Stimulated activated CD8-positive, alpha-beta memory T cell treated with anti-CD3 and anti-CD28 coated beads, Interleukin-7, amount 100 ng/mL, for 1 hour (primary cell): ENCODE measurements at places on chromosomes 1 and 21.

DNA sequence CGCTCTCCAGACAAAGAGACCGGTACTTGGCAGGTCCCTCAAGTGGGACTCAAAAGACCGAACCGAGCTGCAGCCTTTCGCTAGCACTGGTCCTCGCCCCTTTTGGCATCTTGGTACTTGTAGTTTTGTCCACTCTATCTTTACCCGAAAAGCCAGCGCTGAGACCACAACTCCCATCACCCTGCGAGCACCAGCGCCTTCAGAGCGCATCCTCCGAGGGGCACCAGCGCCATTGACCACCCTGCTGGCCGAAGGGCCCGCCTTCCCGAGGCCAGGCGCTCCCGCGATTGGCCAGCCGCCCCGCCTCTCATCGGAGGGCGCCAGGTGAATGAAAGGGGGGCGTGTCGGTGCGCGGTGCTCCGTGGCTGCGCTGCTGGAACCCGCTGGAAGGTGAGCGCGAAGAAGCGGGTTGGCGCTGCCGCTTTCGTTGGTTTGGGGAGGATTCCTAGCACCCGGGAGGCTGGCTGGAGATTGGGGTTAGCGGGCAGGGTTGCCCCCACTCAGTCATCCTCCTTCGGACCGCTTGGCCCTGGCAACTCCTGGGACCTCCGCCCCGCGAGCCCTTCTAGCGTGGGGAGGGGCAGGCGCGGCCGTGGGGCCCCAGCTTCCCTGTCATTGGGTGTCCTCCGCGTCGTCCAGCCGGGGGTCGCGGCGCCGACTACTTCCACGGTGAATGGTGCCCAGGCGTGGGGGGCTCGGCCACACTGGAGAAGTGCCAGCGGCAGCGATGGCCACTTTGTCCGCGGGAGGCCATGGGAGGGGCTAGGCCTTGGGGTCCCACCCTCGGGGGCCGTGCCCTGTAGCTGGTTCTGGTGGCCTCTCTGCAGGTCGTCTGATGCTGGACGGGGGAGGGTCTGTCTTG lies at the start of gene ZBTB8B:
Gene ZBTB8B, plus strand, starts transcription at position 357 of the 862 bp plus-strand sequence. CDS start 5,553 bp downstream, outside the sequence.
- no peak for DNase-seq

DNA sequence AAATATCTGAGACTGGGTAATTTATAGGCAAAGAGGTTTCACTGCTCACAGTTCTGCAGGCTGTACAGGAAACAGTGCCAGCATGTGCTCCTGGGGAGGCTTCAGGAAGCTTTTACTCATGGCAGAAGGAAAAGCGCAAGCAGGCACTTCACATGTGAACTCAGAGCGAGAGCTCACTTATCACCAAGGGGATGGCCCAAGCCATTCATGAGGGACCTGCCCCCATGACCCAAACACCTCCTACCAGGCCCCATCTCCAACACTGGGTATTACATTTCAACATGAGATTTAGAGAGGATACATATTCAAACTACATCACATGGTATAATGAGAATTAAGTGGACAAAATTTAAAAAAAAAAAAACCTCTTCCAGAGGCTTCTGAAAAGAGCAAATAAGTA lies 13.7 kb downstream of the WASF2 start:
- no peak for DNase-seq

- no peak for DNase-seq
Observed at GRCh38 chr21:36126208-36126565, 8.7 kb upstream of the CBR3 start.

- DNase-seq = no peak
Observed at GRCh38 chr1:71083271-71083670, 2.4 kb upstream of the ZRANB2 start.

GRCh38 chr1:53462193-53462592 lies 3.0 kb downstream of the DMRTB1 start:
- DNase-seq = no peak

- DNase-seq = no peak
Observed at GRCh38 chr1:12456979-12457378, 161.0 kb downstream of the DHRS3 start.

GRCh38 chr21:19855522-19855921 lies 1142.7 kb upstream of the NCAM2 start:
- no peak for DNase-seq

DNA sequence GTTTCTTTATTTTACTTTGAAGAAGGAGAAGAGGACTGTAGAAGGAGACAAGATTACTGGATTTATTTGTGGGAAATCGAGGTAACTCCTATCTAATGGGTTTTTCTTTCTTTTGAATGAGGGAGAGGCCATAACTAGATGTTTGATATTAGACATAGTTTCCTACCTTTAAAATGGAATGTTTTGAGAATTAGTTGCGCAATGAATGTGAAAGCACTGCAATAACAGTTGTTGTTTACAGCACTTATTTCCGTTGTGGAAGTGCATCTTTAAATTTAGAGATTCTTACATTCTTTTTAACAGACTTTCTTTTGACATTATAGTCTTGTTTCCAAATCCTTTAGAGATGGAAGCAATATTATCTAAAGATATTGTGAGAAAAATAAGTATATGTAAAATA lies 229.0 kb downstream of the SRGAP2C start:
- no peak for DNase-seq

DNA sequence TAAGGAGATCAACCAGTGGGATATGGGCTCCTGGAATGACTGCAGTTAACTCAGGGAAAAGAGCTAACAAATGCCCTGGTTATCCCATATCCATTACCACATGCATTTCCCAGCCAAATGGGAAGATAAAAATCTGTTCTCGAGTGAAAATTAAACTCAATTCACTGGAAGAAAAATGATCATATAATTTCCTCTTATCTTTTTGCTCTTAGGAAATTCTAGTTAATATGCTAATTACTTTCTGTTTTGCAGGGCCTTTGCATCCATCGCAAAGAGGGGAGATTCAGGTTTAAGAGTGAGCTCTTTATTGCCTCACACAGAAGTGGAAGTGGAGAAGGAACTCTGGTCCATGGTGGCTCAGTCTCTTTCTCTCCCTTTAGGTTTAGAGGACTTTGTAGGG lies 3.9 kb upstream of the IL24 start:
- no peak for DNase-seq

DNA sequence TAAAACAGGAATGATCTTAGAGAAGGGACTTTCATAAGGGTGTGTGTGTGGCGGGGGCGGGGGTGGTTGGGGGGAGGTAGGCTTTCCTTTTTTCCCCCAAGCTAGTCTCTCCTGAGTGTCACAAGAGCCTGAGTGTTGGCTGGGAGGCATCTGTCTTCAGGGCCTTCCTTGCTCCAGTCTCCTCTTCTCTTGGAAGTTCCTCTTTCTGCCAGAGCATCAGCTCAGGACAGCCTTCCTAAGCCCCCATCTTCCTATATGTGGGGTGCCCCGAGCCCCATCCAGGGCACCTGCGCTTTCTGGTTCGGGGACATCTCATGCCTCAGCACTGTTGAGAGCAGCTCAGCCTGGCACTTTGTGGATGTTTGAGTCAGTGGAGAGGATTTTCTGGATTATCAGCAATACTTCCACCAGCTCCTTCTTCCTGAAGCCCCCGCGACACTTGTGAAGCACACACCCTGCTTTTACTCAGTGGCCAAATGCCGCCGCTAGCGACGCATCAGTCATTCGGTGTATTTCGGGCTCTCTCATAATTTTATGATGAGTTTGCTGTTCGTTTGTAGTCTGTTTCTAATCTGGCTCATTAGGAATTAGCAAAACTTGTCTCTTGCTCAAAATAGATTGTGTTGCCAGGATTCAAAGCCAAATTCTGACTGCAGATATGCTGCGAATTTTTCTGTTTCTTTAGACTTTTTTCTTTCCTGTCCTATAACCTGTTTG lies 61.7 kb downstream of the GALNT2 start:
- no peak for DNase-seq

GRCh38 chr1:41802532-41803501 lies 115.9 kb downstream of the HIVEP3 start:
- no peak for DNase-seq

DNA sequence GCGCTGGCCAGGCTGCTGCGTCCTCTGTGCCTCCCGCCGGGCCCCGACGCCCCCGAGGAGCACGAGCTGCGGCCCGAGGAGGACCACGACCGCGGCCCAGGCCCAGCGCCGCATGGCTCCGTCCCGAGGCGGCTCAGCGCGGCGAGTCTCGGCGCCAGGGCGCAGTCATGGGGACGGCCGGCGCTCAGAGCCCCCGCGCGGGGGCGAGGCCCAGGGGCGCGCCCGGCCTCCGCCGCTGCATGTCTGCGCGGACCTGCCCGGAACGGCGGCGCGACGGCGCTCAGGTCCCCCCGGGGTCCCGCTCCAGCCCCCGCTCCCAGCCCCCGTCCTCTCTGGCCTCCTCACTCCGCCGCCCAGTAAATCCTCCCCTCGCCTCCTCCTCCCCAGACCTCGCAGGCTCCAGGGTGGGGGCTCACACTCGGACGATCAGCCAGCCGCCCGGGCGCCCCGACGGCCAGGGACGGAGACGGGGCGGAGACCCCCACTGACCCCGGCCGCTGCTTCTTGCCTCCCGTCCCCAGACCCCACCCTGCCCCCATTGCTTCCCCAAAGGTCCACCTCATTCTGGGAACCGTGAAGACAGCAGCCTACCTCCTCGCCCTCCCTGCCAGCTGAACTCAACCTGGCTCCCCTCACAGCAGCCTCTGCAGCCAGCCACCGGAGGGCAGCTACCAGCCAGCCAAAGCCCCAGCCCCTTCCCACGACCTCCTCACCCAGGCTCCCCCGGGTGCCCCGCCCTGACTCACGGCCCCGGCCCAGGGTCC lies at the start of gene C1QTNF12:
Gene C1QTNF12, minus strand, starts transcription at position 146 of the 764 bp plus-strand sequence. Its CDS starts 32 bp downstream, at position 114.
- DNase-seq = no peak

DNA sequence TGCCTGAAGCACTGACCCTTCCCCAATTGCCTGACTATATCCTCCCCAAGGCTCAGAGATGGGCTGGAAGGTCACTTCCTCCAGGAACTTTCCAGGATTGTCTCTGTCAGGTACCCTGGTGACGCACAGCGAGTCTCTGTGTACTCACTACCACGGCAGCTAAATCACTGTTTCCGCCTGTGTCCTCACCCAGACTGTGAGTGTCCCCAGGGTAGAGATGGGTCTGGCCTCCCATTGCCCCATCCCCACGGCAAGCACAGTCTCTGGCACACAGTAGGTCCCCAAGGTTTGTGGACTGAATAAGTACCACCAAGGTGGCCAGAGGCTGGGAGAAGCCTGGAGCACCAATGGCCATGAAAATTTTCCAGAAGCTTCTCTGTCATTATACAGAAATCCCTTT lies 93.8 kb upstream of the RUNX3 start:
- no peak for DNase-seq

DNA sequence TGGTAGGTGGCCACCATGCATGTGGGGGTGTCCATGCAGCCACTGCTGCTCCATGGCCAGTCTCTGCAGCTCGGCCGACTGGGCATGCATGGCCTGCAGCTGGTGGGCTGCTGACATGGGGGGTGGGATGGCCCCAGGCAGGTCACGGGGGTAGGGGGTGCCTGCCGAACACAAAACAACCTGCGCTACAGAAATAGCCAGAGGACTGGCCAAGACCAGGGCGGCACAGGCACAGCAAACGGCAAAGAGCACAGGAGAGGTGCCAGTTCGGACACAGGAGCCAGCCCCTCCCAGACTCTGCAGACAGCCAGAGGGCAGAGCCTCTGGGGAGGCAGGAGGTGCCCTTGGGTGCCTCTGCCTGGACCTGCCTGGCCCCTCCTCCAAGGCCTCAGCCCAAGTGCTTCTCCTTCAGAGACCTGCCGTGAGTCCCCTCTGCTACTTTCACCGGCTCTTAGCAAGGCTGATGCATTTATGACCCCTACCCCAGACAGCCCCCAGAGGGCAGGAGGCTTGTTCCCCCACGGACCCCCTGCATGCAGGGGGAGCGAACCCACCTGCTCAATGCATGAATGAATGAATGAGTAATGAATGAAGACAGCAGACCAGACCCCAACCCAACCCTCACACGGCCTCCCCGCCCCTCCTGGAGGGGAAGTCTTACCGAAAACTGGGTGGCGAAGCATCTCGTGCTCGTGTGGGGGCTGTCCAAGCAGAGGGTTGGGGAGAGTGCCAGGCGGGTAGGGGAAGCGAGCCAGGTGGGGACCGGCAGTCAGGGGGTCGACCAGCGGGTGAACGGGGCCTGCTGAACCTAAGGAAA lies 37.7 kb downstream of the SLC45A1 start:
- no peak for DNase-seq

GRCh38 chr1:229035054-229035747 lies 235.7 kb upstream of the RAB4A start:
- DNase-seq = no peak

DNA sequence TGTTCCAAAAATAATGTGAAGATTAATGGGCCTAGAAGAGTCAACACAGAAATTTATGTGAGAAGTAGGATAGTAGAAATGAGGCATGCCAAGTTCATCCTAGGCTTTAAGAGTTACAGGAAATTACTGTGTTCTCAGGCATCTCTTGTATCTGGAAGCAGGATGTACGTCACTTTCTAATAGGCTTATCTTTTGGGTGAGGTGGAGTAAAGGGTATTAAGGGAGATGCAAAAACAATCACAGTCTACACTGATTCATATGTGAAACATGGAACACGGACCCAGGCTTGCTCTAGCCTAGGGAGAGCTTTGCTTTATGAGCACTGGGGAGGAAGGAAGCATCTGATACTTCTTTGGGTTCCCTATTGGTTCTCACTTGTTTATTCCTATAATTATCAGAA lies 84.5 kb upstream of the RGS4 start:
- no peak for DNase-seq

DNA sequence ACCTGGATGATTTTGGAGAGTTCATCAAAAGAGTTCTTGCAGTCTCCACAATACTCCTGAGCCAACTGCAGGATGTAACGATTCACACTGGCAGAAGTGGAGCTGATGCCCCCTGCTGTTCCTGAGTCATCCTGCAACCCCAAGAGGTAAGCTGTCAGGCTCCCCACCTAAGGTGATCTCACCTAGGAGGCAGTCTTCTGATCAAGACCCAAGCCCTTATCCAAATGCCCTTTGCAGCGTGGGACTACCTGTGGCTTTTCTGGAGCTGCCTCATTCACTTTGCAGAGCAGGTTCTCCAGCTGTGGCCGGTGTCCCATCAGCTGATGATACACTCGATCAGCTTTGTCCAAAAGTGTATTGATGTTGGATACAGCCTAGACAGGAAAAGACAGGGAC lies 96.4 kb downstream of the UBR4 start:
- no peak for DNase-seq

DNA sequence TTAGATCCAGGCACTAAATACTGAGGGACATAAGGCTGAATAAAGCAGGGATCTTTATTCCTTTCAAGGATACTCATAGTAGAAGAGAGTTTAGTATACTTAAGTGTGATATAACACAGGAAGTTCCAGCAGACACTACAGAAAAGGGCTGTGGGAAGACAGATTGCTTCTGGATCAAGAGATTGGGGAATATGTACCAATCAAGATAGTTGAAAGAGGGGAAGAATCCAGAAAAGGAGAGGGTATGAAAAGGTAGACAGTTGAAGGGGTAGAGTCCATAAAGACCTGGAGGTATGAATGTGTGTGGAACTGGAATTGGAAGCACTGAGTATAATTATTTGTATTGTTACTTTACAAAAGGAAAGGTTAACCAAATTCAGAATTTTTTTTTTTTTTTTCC lies 2.4 kb downstream of the RPS6KC1 start:
- no peak for DNase-seq

GRCh38 chr1:156571261-156571852 lies 1.0 kb downstream of the IQGAP3 start:
- no peak for DNase-seq
